CD4-positive, alpha-beta T cell treated with Interleukin-21 for 1 hour (primary cell): ENCODE measurements at places on chromosomes 3 and 15.

DNA sequence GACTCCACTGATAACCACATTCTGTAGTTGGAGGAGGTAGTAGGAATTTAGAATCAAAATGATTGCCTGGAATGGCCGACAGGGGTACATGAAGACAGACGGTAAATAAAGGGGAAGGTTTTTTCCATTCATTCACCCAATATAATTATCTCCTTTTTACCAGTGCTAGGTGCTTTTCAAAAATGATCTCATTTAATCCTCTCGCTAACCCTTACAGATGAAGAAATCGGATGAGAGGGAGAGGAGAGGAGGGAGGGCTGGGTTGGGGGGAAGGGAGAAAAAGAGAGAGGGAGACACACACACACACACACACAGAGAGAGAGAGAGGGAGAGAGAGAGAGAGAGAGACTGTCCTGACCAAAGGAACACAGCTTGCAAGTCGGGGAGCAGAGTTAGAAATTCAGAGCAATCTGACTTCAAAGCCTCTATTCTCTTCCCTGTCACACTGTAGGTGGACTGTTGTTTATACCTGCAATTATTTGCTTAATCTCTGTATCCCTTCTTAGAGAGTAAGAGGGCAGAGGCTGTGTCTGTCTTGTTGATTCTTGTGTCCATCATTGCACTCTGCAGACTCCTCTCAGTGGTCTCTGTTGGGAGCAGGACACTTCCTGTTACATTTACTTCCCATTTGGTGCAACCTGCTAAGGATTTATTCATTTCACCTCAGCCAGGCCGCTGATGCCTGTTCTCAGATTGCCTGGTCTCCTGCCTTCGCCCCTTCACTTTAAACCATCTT is 18.7 kb upstream of the PAQR9 start:
- DNase-seq, result no peak

- peak; percentile 47 for DNase-seq
Measured at GRCh38 chr3:32432045-32432710, 40.5 kb downstream of the CMTM7 start.

DNA sequence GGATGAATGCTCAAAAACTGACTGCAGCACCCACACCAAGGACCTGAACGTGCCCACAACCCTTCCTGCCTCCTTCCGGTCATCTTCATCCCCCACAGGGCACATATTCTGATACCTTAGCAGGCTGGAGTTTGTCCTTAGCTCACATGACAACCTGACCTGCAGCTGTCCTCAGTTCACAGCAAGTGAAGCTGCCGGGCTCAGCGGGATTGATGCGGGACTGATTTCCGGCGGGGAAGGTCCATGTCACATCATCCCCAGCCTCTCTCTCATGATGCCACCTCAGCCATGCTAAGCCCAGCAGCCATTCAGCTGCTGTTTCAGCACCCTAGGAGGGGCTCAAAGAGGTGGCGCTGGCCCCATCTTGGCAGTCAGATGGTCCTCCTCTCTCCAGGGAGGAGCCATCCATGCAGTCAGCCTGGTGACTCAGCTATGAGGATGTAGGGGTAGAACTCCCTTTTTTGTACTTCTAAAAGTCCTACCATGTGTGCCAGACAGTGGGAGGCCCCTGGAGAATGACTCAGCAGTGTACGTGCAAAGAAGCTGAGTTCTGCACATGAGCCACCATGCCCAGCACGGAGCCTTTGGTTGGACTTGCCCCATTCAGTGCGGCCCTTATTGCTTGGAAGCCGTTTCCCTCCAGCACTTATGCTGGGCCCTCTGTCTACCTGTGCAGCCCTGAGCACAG is 9.5 kb downstream of the CA12 start:
- DNase-seq, result no peak

- no peak for DNase-seq
Measured at GRCh38 chr3:185766329-185767001, 58.4 kb downstream of the IGF2BP2 start.
